AG04449 (cell line): ENCODE measurements at places on chromosomes 2 and 18.

DNA sequence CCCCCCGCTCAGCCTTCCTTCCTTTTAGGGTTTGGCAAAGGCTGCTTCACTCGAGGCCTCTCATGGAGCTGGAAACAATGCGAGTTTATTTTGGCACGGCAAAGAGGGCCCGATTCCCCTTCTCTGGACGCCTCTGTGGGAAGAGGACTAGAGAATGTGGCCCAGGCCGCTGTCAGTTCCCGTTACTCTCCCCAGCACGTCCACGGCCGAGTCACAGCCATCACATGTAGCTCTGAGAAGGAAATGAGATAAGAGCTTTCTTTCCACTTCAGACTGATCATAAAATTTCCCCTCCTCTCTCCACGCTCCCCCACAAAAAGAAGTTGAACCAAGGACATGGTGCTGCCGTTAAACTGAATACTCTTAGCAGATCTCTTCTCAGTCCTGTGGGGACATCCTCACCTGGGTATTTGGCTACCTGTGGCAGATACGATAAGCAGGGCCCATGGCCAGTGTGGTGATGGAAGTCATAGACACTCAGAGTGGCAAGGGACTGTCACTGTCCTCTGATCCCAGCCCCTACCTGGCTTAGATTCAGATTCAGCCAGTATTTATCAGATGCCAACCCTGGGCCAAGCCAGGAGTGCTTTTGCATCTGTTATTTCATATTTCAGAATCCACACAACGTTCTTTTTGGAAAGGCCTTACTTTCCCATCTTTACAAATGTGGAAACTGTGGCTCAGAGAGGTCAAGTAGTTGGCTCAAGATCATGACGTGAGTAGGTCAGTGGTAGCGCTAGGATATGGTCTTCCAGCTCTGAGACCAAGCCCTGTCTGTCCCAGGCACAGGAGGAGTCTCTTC is 101.2 kb downstream of the MCFD2 start:
- no peak for DNase-seq

DNA sequence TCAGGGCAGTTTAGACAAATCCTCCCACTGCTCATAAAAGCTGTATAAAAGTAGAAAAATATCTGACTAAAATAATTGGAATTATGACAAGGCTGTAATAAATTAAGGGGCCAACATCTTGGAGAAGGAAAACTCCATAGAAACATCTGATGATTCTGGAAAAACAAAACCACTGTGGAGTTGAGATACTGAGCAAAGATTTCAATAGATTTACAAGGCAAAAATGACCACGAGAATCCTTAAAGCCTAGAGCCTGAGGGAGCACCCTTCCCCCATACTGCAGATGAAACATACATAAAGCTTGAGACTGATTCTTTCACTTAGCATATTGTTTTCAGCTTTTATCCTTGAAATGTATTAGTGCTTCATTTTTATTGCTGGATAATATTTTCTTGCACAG is 286.4 kb upstream of the MMADHC start:
- no peak for DNase-seq

GRCh38 chr2:126774290-126774689 is 118.3 kb downstream of the GYPC start:
- DNase-seq = no peak

DNA sequence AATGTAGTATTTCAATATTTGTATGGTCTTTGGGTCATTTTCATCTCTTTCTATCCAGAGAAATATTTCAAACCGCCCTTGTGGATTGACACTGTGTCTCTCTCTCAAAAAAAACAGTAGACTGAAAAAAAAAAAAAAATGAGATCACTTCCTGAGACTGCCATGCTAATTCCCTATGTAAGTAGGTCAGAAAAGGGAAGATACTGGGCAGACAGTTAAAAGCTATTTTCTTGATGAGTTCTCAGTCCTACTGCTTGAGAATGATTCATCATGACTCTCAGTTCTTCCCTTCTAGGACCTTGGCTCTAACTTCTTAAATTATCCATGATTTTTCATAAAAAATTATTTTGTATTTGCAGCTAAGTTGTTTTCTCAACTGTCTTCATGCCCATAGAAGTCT is 672.3 kb upstream of the REG3G start:
- no peak for DNase-seq

- DNase-seq = no peak
Measured at GRCh38 chr2:21326152-21326551, 202.4 kb downstream of the TDRD15 start.

DNA sequence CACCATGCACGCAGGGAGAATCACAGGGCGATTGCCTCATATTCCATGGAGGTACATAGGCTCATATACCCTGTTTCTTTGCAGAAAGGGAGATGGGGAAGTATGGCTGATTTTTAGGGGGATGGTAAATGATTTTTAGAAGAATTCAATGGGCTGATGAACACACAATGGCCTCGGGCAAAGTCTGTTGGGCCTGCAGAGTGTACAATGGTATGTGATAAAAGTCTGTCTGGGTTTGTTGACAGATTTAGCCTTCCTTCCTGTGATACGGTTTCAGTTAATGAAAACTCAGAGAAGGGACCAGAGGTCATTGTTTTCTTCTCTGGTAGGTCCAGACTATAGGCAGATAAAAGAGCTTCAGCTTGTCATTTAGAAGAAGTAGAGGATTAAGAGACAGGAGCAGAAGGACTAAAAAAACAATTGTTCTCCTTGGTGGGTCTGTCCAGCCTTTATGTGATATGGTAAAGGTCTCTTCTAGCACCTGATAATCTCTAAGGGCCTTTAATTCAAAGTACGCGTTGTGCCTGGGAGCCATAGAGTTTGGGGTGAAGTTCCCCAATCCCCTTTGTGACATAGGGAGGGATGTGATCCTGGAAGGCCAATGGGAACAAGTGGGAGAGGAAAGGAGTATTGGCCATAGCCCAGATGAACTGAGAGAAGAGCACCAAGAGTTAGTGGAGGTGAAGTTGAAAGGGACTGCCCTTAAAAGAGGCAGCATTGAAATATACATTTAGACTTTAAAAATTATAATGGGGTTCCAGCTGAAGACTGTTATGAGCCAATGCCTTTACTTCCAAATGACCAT is 107.5 kb upstream of the SERPINE2 start:
- no peak for DNase-seq

DNA sequence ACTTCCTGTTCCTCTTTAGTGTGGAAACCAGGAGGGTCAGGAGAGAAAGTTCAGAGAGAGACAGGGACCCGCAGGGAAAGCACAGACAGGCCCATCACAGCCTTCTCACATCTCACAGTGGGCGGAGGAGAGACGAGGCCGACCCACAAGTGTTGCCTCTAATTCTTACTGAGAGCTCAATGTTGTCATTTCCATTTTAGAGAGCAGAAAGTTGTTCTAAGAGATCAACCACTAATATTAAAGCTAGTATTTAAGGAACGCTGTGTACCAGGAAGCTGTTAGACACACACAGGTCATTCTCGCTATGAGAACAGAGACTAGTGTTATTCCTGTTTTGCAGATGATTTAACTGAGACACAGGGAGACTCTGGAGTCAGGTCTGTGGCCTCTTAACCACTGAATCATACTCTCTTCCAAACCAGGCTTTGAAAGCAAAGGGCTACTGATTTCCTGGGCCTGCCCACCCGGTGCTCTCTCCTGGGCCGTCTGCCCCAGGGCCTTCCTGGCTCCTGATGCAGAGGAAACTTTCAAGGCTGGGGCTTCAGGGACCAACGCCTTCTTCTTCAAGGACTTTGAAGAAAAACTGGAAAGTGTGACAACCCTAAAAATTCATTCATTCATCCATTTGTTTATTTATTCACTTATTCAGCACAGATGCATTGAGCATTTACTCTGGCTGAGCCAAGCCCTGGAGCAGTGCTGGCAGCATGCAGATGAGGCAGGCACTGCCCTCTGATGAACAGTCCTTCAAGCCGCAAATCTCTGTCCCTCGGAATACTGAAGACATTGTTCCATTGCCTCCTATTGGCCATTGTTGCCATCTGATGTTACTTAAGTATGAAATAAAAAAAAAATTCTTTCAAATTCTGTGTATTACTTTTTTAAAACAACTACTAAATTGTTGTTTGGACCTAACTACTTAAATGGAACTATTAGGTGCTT is 37.2 kb upstream of the BIN1 start:
- DNase-seq = no peak

DNA sequence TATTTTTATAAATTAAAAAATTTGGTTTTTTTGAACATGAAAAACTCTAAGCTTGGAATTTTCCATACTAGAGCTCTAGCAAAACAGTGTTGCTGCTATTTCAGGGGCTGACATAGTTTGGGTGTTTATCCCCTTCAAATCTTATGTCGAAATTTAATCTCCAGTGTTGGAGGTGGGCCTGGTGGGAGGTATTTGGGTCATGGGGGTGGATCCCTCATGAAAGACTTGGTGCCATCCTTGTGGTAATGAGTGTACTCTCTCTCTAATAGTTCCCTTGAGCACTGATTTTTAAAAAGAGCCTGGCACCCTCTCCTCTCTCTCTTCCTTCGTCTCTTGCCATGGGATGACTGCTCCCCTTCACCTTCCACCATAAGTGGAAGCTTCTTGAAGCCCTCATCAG is 244.6 kb upstream of the UBE2E3 start:
- DNase-seq = no peak

DNA sequence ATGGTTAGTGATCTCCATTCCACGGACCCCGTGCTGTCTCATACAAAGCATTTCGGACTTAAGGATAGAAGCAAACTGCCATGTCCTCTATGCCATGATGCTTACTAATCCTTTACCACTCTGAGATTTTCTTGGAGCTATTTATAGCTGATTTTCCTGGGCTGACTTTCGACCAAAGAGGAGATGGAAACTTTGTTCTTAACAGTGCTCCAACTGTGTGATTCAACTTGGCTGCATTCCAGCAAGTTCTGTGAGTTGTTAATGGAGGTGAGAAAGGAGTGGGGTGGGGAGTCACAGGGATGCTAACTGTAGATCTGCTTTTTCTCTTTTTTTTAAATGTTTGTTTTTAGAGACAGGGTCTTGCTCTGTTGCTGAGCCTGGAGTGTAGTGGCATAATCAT is 45.5 kb upstream of the MSH2 start:
- DNase-seq = no peak

DNA sequence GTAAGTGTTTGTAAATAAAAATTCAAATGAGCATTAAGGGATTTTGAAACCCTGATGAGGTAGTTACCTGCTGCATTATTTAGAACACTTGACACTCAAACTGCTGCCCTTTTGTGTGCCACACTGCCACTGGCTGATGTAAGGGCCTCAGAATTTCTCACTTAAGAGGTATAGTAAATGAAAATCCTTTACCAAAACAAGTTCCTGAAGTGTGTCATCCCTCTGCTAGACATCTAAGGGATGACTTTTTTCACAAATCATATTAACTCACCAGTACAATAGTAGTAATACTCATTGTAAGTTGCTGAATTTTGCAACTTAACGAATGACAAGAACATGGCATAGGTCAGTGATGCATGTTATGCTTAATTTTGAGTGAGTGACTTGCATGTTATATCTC is 274.9 kb upstream of the UBE2E3 start:
- no peak for DNase-seq

GRCh38 chr2:95042472-95043271 is 17.2 kb downstream of the MAL start:
- DNase-seq = no peak

DNA sequence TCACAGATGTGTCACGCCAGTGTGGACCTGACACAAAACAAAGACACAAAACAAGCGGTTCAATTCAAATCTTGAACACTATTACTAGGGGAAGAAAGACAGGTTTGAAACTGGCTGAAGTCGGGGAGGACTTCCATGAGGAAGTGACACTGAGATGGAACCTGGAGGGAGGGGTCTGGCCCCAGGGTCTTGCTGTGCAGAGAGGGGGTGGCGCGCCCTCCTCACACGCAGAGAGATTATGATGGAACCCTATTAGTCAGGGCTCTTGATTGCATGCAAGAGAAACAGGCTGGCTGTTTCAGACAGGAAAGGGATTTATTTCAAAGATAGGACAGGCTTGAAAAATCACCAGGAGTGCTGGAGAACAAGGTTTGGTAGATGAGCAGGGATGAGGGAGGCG is 363.6 kb upstream of the HS6ST1 start:
- no peak for DNase-seq

- DNase-seq = no peak
Measured at GRCh38 chr18:12883372-12883683, 709 bp downstream of the PTPN2 start.

DNA sequence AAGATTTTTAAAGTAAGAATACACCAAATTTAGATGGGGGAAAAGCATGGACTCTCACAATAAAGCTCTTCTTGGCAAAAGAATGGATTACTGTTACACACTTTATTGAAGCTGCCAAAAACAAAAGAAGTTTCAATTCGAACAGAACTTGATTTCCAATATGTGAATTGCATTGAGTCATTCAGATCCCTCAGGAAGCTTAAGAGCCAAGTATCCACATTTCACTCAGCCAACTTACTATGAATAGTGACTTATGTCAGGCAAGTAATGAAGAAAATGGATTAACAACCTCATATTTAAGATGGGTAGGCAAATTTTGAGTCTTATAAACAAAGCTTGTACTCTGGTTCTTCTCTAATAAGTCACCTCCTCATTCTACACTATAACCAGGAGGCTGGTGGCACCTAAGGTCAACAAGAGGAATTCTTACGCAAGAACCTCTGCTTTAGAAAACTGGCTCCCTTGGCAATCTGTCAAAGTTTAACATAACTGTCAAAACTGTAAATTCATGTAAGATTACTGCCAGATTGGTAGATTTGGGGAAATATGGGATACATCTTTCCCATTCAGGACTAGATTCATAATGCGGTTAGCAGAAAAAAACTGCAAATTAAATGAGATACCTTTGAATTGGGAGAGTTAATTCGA is 6.0 kb downstream of the HADHA start:
- no peak for DNase-seq

GRCh38 chr18:55781481-55781957 is 193.5 kb upstream of the TCF4 start:
- peak; percentile 14 for DNase-seq

- no peak for DNase-seq
Measured at GRCh38 chr18:74803769-74804168, 206.1 kb downstream of the ZNF407 start.

DNA sequence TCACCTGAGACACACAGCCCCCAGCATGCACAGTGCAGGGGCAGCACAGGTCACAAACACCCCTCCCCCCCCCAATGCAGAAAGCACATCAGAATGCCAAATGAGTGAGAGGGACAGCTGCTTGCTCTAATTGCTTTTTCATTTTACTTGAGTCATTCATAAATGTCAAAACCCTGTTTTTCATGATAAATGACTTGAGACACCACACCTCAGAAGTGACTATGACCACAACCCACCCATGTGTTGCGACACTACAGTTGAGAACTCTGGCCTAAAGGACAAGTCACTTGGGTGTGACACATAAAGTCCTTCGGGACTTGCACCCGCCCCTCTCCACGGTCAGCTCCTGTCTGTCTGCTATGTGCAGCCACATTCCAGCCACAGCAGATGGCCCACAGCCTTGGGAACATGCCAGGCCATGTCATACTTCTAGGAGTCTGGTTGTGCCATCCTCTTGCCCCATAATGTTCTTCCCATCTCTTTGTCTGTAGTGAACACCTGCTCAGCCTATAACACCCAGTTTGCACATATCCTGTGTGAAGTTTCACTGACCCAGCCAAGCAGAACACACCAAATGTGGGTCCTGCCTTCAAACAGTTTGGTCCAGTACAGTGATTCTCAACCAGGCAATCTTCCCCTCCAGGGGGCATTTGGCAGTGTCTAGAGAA is 30.2 kb upstream of the RIOK3 start:
- DNase-seq = no peak

- DNase-seq = no peak
Measured at GRCh38 chr2:185128346-185128745, 530.0 kb downstream of the ZNF804A start.
